ENCODE measurements at places on chromosomes 6 and 20.

GRCh38 chr20:3203315-3204123, 963 bp downstream of the DDRGK1 start:
- no peak for DNase-seq

GRCh38 chr6:35170166-35170565, 29.0 kb upstream of the TCP11 start:
- no peak for DNase-seq

GRCh38 chr6:167745670-167746389, 80.9 kb upstream of the AFDN start:
- no peak for DNase-seq

GRCh38 chr6:21556968-21557721, 36.4 kb upstream of the SOX4 start:
- no peak for DNase-seq

- DNase-seq = no peak
Observed at GRCh38 chr20:39850821-39851330, 838.2 kb downstream of the MAFB start.

DNA sequence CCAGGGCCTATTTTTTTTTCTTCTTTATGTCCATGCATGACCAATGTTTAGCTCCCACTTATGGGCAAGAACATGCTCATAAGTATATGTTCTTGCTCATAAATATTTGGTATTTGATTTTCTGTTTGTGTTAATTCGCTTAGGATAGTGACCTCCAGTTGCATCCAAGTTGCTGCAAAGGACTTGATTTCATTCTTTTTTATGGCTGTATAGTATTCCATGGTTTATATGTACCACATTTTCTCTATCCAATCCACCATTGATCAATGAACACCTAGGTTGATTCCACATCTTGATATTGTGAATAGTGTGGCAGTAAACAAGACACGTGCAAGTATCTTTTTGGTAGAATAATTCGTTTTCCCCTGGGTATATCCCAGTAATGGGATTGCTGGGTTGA, 78.1 kb downstream of the RTN4IP1 start:
- no peak for DNase-seq

DNA sequence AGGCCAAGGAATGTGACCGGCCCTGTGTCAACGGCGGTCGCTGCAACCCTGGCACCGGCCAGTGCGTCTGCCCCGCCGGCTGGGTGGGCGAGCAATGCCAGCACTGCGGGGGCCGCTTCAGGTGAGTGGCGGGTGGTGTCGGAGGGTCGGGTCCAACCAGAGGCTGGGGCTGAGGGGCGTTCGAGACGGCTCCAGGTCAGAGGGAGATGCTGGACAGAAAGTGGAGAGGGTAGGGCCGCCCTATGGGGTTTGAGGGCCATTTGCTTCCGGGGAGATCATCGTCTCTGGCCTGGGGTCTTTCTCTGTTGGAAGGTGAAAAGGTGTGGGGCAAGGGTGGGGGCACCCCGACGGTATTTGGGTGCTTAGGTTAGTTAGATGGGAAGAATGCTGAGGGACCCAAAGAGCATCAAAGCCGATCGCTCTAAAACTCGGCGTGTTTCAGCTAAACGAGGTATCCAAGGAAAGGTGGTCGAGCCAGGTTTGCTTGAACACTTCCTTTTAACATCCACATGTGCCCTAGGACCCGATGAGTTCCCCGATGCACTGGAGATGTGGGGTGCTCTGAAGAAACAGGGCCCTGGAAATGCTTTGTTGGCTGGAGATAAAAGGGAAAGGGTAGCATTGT, 691 bp downstream of the ATRN start:
- DNase-seq = no peak

DNA sequence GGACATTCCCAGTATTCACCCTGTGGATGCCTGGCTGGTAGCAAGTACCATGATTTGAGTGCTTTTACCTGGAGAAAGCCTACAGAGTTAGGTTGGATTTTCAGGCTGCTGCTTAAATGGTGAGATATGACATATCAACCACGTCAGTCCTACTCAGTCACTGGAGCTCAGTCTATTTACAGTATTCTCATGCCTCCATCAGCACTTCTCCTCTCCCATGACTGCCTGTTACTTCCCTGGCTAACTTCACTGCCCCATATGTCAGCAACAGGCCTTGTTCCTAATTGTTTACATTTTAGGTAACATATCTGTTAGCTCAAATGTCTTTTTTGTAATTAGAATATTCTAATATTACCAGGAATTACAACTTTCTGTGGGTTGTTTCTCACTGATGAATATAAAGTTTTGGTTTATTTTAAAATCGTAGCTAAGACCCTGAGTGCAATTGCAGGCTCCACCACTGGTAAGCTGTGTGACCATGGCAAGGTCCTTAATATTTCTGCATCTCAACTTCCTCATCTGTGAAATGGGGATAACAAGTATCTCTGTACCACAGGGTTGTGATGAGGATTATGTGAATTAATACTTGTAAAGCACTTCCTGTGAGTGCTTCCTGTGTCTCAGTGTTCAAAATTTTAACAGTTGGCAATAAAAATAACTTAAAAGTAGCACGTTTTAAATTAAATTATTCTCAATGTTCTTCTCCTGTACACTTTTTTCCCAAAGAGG, 54.3 kb downstream of the RNF144B start:
- DNase-seq = no peak

DNA sequence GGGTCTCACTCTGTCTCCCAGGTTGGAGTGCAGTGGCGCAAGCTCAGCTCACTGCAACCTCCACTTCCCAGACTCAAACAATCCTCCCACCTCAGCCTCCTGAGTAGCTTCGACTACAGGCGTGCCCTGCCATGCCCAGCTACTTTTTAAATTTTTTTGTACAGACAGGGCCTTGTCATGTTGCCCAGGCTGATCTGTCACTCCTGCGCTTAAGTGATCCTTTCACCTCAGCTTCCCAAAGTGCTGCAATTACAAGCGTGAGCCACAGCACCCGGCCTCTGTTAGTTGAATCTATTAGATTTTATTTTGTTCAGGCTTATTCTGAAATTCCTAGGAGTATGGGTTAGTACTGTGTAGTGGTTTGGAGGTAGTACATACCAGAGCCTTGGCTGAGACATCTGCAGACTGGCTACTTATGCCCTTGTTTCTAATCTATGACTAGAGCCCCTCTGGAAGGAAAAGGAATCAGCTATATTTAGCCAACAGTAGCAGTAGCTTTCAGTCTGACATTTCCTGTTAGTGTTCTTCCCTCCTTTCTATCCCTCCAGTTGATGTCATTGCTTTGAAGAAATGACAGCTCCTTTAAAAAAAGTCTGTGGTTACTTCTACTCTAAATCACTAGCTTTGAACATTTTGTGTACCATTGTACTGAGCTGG, 74.4 kb downstream of the ITCH start:
- no peak for DNase-seq

- DNase-seq = no peak
Observed at GRCh38 chr6:44641344-44642031, 254.0 kb downstream of the CDC5L start.

All from CD8-positive, alpha-beta T cell (primary cell).